SW 1271 (cell line): ENCODE measurements at places on chromosomes 4 and X.
A peak's percentile ranks its signal among the peaks of the same experiment; 100 is the strongest.

- DNase-seq: no peak
These were observed 86.0 kb upstream of the GIMD1 start for GRCh38 chr4:106454581-106454980.

GRCh38 chrX:115388879-115389278 lies 99.4 kb downstream of the LUZP4 start:
- DNase-seq: no peak

- no peak for DNase-seq
These were observed 4.2 kb upstream of the DUSP9 start for GRCh38 chrX:153642655-153643430.

DNA sequence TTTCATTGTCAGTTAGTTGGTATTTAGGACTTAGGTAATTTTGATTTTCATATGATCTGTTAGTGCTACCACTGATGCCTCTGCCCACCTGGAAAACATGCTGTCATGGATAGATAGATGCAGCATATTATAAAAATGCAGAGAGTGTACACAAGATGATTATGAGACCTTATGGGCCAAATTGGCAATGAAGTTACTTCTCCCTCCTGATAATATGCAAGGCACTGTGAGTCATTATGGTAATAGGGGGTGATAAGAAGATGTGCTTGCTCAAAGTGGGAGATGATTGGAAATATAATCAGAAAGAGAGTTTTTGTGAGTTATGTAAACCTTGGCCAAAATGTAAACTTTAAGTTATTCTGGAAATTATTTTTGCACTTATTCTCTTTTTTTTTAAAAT lies 56.6 kb upstream of the RHOH start:
- no peak for DNase-seq

DNA sequence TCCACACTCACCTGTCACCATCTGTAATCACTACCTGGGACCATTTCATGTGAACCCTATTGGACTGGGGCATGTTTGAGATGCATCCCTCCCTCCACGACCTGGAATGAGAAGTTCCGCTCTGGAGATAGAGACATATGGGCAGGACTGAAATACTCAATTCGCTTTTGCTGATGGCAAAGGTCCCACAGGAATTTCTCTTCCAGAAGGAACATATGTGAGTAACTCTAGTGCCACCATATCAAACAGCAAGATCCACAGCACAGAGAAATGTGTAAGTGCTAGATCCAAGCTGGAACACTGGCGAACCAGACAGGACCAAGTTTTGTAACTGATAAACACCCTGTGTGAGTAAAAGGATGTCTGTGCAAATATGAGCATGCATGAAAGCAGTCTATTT lies 43.9 kb downstream of the SEL1L3 start:
- DNase-seq: no peak

GRCh38 chr4:85244638-85245037 lies 230.3 kb upstream of the ARHGAP24 start:
- DNase-seq: no peak

DNA sequence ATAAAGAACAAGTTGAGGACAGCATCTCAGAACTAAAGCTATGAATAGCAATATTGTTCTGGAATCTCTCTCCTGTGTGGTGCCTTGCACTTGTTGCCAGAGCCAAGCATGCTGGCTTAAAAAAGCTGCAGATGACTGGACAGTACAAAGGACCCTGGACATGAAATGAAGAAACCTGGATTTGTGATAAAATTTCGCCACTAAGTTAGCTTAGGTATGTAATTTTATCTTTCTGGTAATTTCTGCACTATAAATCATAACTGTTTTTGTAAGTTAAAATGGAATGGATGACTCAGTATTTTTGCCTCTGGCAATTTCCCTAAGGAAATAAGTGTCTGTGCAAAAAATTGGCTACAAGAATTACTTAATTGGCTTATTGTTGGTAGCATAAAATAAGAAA lies 317.2 kb downstream of the CAMK2D start:
- DNase-seq: no peak

- DNase-seq: no peak
These were observed 12.2 kb upstream of the TMPRSS11B start for GRCh38 chr4:68257719-68258118.

DNA sequence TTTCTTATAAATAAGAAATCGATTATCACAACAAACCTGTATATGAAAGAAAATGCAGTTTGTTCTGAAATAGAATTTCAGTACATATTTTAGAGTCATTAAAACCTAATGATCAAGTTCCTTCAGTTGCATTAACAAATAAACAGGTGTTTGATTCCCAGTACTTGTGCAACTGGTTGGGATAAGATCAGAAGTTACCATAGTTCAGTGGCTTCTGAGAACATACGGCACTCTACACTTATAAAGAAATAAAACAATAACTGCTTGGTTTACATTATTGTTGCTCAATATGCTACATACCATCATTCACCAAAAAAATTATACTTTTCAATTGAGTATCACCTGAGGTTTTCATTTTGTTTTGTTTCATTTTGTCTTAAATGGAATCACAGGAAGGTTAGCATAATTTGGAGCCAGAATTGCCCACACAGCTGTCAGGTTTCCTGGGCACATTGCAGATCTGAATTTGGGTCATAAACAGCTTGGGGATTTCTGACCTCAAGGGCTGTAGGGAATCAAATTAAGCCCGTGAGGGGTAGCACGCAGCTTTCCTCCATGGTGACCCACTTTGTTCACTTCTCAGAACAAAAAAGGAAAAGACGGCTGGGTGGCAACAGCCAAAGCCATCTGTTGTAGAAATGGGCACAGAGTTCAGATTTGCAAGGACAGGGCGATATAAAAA lies 14.9 kb upstream of the CCNG2 start:
- no peak for DNase-seq

GRCh38 chrX:110987292-110987691 lies 108.7 kb upstream of the PAK3 start:
- DNase-seq: no peak

GRCh38 chr4:156754832-156755570 lies 216.6 kb downstream of the PDGFC start:
- no peak for DNase-seq

- peak; percentile 49 for DNase-seq
These were observed 235.6 kb upstream of the JADE1 start for GRCh38 chr4:128573781-128574508.

- DNase-seq: no peak
These were observed 13.6 kb downstream of the TLR6 start for GRCh38 chr4:38842994-38843393.

DNA sequence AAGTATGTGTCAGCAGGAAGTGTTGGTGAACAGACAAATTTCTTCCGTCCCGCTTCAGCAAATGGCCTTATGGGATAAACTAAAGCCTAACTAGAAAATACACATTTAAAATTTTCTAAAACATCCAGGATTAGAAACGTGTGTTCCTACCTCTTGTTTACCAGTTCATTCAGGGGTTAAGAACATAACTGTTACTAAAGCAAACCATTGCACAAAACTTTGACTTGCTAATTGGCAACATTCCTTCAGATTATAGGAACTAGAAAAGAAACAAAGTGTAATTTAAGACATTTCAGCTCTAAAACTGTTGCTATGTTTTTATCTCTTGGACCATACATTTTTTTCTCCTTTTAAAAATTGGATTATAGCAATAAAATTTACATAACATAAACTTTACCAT lies 39.5 kb upstream of the CXCL13 start:
- no peak for DNase-seq

DNA sequence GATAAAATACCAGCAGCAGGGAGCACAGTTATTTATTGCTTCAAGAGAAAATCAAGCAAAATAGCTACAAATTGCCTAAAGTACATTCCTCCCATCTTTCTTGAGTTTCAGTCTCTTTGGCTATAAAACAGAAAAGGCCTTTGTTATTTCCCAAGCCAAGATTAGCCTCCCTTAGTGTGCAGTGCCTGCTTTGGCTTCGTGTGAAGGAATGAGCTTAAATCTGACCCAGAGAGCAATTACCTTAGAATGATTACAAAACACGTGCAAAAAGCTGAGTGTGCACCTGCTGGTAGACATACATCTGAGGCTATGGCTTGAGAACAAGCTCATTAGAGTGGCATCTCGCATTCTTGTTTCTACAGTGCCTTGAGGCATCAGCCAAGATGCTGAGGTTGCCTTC lies 250.8 kb downstream of the C4orf33 start:
- DNase-seq: no peak
